ENCODE measurements at places on chromosomes 1 and 21. TPM values are rescaled to one million over a fixed set of nuclear protein-coding genes. Genes with fewer than 3 reads are reported as not detected.

PIK3R3 gene
- total RNA-seq: 23.8 TPM

- H3K4me3 ChIP-seq: no peak overlapping the region
- DNase-seq: no peak
- H3K4me1 ChIP-seq: peaks cover 19% of the 10 kb centered on the region
- H3K27ac ChIP-seq: no peak overlapping the region
- H3K36me3 ChIP-seq: no peaks in the 10 kb centered on the region
- no peaks in the 10 kb centered on the region for H3K27me3 ChIP-seq
Measured at GRCh38 chr1:22443332-22443731, 8.3 kb upstream of the ZBTB40 start.

DNA sequence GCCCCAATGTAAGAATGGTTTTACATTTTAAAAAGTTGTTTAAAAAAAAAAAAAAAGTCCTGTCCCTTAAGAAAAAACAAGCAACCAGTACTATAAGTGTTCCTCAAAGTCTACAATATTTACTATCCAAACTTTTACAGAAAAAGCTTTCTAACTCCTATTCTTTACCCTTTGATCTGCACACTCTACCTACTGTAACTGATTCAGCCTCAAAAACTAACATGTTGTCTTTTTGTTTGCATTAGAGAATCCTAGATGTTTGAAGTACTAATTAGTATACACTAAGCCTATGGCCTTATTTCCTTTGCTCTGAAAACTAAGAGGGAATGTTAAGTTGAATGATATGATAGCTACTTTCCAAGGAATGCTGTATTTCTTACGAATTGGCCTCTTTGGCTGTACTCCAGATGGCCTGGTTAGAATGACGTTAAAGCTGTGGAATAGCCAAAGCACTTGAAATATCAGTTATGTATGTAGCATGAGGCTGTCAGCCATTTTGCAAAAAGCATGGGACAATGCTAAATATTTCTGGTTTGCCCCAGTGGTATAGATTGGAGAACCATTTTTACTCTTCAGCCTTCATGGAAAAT is 234.8 kb downstream of the GPR52 start:
- no peak overlapping the region for H3K4me3 ChIP-seq
- H3K27ac ChIP-seq: no peak overlapping the region
- no peaks in the 10 kb centered on the region for H3K4me1 ChIP-seq
- no peak for DNase-seq
- H3K36me3 ChIP-seq: no peaks in the 10 kb centered on the region

GFI1 gene
- not detected for total RNA-seq

DNA sequence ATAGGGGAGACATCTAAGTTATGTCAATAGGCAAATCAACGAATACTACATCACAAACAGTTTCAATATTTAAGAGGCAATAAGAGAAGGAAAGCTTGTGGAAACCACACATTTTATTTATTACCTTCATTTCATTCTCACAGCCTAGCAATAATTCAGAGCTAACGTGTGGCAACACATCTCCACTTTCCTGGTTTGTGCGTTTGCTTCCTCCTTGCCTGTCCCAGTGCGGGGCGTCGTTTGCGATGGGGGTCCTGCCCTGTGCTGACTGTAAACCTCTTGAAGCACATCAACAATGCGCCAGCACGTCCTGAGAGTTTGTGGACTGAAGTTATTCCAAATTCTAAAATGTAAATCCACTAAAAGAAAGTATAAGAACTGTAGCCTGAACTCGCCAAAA is 14.4 kb upstream of the VPS26C start:
- no peak overlapping the region for H3K4me3 ChIP-seq
- no peak for DNase-seq
- H3K4me1 ChIP-seq: no peaks in the 10 kb centered on the region
- no peak overlapping the region for H3K27ac ChIP-seq

Measured in gastrocnemius medialis (tissue), 4 donors.